ENCODE measurements at places on chromosomes 5 and 9. TPM values are rescaled to one million over a fixed set of nuclear protein-coding genes. Genes with fewer than 3 reads are reported as not detected.

PCDHGB5 gene
- total RNA-seq = 13.4 TPM

GDA gene
- total RNA-seq = not detected

AK8 gene
- total RNA-seq = 0.22 TPM

COL23A1 gene
- not detected for total RNA-seq

LMX1B gene
- not detected for total RNA-seq

- no peak for DNase-seq
Observed at GRCh38 chr5:36630201-36631145, 24.1 kb downstream of the SLC1A3 start.

DNA sequence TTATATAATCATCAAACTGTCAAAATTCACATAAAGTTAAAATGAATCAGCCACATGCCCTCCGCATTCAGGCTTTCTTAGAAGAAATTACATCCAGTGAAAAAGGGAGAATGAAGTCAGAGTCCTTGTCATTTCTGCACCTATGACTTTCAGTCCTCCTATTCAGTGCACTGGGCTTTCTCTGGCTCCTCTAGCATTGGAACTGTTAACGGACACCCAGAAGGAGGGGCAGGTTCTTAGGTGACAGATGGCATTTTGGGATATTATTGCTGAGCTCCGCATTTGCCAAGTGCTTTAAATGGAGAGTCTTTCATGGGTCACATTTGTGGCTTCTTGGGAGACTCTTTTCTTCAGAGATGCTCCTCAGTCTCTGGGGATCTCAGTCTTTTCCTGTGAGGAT is 40.0 kb downstream of the ADAMTS19 start:
- DNase-seq = no peak

- DNase-seq = peak; percentile 50
Observed at GRCh38 chr5:69295088-69295754, 37.4 kb downstream of the CCDC125 start.

DNA sequence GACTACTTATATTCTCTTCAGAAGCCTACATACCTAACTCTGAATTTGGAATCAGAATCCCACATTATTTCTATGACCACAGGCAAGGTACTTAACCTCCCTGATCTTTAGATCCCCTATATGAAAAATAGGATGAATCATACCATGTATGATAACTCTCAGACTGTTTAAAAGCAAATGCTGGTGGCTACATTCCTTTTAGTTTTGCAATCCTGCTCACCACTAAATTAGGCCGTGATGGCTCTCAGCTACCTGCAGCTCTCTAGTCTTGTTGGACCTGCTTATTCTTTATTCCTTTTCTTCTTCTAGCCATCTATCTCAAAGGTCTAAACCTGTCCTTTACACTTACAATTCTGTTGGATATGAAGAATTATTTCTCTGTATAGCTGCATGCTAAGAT is 303.4 kb upstream of the ATP10B start:
- DNase-seq = no peak

DNA sequence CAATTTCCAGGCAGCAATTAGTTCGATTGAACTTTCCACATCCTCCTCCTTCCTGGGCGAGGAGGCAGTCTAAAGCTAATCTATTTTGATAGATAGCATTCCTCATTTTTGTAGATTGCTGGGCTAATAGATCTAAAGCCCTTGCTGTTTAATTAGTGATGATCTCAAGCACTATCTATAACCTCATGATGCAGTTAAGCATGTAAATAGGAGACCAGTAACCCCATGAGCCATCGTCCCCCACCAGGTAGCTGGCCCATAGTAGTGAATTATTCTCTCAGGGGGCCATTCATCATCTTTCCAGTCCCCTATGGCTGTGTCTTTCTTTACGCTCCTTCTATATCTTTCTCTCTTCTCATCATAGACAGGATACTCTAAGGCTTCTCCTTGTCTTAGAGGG is 14.9 kb downstream of the CEL start:
- DNase-seq = no peak

DNA sequence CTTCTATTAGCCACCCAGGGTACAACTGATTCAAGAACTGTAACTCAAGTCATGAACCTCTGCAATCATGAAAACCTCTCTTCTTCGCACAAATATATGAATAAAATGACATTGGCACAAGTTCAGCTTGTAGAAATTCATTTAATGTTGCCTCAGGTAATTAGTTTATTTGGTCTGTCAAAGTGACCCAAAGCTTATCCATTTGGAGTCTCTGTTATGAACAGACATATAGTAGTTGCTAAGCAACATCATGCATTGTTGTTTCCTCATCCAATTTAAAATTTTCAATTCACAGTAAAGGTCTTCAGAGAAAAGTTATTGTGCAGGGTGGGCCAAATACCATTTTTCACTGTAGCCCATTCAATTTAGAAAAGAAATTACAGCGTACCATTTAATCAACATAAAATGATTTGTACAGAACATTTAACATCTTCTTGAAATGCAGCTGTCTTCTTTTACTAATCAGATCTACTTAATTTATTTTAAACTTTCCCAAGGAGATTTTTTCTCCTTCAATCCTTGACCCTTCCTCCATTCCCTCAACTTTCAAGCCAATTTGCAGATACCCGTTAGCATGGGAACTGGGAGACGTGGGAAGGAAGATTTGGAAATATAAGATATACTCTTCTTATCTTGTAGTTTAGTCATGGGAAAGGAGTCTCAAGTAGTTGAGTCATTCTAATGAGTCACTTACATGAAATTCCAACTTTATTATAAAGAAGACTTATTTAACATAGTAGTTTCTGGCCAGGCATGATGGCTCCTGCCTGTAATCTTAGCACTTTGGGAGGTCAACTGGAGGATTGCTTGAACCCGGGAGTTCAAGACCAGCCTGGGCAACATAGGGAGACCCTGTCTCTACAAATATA is 231.3 kb downstream of the ATPSCKMT start:
- peak; percentile 77 for DNase-seq

- no peak for DNase-seq
Observed at GRCh38 chr5:28779161-28779754, 1740.9 kb upstream of the CDH9 start.

DNA sequence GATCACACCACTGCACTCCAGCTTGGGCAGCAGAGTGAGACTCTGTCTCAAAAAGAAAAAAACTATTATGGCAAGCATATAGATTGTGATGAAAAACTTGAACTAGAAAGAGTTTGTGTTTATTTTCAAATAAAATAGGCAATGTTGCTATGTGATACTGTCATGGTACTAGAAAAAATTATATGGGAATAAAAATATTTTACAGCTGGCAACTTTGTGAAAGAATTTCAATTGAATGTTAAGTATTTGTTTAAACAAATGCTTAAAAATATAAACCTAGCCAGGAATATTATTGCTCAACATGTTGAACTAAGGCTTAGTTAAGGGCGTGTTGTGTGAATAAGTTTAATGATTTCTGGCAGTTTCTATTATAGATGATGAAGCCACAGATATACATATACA is 31.7 kb downstream of the HSDL2 start:
- no peak for DNase-seq

GRCh38 chr5:97929383-97929782 is 746.3 kb upstream of the RIOK2 start:
- DNase-seq = peak; percentile 25
